Activated naive CD4-positive, alpha-beta T cell treated with Interleukin-2 at 50 U/mL for 16 hours (primary cell): ENCODE measurements at places on chromosomes 5 and 9.

- DNase-seq: no peak
Measured at GRCh38 chr5:147327421-147327820, 92.6 kb downstream of the STK32A start.

GRCh38 chr9:133130685-133131244 lies 9.7 kb upstream of the RALGDS start:
- peak; percentile 59 for DNase-seq

GRCh38 chr5:122908662-122909061 lies 63.2 kb downstream of the SNX24 start:
- no peak for DNase-seq

- no peak for DNase-seq
Measured at GRCh38 chr5:37810311-37810710, 29.5 kb downstream of the GDNF start.
